ENCODE measurements at places on chromosomes 3 and 15.

DNA sequence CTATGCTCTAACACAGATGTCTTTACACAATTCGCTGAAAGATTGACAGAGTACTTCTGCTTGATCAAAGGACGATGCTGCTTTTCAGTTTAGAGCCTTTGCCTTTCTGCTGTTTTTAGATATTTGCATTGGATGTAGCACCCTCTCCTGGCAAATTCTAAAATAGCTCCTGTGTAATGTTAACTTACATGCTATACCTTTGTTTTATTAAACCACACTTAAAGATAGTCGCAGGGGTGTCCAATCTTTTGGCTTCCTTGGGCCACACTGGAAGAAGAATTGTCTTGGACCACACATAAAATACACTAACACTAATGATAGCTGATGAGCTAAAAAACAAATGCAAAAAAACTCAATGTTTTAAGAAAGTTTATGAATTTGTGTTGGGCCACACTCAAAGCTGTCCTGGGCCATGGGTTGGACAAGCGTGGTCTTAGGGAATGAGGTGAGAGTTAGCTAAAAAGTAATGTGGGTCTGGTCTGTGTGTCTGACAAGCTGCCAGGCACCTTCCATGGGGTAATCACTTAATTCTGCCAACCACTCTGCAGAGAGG lies 62.9 kb downstream of the ATG7 start:
- DNase-seq = peak; percentile 59

DNA sequence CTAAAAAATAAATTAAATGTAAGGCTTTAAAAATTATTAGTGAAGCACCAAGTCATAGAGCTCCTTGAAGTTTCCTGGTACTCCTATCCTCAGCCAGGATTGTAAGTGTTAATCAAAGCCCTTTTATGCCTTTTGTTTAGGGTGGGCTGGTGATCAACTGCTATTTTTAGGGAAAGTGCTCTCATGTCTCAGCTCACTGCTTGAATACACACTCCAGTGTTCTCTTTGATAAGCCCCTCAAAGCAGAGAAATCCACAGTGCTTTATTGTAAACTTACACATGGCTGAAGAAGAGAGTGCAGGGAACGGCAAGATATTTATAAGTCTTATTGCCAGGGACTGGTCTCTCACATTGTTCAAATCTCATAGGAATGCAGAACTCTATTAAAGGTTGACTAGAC lies 156.4 kb upstream of the AZI2 start:
- no peak for DNase-seq

- no peak for DNase-seq
Observed at GRCh38 chr3:58206406-58207011, 4.3 kb downstream of the DNASE1L3 start.

DNA sequence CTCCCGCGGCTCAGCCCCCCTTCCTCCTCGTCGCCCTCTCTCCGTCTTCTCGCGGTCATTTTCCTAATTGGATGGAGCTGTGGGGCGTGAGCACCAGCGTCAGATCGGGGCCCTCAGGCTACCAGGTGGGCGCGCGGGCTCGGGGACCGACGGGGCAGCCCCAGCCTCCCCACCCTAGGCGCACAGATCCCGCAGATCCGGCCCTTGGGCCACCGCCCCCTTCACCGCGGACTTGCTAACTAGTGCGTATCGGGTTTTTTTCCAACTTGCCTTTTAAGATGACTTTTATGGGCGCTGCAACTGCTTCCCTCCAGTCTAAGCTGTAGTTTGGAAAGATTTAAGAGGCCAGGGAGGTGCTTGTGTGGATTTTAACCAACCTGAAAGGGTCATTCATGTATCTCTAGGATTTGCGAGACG lies 1.3 kb downstream of the ZNF710 start:
- DNase-seq = peak; percentile 45

DNA sequence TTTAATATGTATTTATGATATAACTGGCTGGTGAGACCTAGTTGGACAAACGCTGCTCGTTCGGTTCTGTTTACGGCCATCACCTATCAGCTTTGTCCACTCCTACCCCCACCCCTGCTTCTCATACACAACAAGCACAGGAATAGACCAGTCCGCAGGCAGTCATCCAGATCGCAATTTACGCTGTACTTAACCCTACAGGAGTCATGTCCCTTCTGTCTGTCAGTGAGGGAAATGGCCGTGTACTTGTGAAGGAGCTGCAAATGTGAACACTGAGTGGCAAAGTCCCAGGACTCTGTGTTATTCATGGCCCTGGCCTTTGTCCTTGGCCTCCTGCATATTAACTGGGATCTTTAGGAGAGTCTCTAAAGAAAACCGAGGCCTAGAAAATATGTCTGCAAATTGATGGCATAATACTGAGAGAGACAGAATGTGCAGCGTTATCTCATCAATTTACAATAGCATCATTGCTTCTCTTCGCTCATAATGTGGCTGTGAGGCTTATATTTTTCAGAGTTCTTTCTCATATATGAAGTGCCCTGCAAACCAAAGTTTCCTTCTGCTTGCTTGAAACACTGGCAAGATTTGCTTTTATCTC lies 7.2 kb upstream of the ABHD10 start:
- DNase-seq = no peak

DNA sequence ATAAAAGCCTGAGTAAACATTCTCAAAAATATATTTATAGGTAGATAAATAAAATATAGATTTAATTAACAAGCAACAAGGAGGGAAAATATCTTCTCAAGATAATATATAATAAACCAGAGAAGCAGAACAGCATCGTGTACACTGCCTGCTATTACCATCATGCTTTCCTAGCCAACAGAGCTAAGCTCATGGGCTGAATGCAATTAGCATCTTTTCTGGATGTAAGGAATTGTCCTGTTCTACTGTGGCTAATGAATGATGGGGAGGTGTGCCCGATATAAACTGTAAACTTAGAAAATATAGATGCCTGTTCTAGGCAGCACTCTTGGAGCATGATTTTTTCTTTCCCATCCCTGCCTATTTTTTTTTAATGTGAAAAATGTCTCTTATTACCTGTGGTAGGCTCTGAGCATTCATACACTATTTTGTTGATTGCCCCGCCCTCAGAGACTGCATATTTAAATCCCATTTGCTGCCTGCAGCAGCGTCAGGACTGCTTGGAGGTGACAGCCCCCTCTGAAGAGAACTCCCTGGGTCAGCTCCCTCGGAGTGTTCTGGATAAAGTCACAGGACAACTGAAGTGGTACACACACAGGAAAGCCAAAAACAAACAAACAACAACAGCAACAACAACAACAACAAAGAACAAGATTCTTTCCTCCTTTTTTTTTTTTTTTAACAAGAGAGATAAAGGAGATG lies 312.3 kb downstream of the SATB1 start:
- DNase-seq = no peak

DNA sequence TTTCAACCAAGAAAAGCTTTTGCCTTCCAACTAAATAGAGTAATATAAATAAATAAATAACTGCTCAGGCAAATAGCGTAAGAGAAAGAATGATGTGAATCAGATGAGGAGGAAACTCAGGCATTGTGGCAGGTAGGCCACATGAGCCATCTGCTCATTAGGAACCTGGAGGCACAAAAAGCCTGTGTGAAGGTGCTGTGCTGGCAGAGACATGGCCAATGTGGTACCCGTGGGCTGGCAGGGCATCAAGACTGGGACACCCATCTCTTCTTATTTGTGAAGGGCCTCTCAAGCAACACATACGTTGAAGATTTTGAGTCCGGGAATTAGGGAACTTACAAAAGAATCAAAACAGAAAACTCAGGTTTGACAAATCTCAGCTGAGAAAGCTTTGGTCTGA lies 9.5 kb downstream of the ANKRD34C start:
- no peak for DNase-seq

- no peak for DNase-seq
Observed at GRCh38 chr3:57110798-57111197, 50.3 kb downstream of the SPATA12 start.

DNA sequence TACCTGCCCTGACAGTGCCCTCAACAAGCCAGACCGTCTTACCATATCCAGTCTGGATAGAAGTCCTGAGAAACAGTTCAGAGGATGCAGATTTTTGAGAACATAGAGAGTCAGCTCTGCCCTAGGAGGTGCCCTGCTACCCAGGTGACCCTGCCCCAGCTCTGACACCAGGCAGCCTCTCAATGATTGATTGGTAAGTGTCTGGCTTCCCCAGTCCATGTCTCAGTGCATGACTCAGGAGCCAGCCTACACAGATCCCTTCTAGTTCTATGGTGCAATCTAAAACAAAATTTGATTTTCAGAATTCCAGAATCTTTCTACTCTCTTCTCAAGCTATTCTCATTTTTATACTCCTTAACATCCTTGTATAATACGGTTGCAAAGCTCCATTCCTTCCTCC lies 292.1 kb downstream of the VPS13C start:
- DNase-seq = no peak

Measured in MM.1S (cell line).